Activated naive CD8-positive, alpha-beta T cell treated with anti-CD3 and anti-CD28 coated beads for 36 hours (primary cell): ENCODE measurements at places on chromosomes 4 and X.

DNA sequence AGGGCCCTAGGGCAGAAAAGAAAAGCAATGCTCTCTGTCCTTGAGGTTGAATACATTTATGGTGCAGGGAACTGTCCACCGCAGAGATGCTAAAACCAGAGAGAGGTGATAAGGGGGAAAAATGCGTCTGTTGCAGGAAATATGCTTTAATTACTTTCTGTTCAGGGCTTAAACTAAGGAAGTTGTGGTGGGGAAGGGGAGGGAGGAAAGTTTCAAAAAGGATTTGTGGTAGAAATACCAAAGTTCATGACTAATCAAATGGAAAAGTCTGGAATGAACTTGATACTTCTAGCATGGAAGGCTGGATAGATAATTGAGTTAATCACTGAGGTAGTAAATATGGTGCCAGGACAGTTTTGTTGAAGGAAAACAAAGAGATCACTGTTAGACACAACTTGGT, 99.0 kb downstream of the ASB9 start:
- H3K27ac ChIP-seq, result no peak overlapping the region
- H3K36me3 ChIP-seq, result no peaks in the 10 kb centered on the region
- H3K4me3 ChIP-seq, result no peak overlapping the region
- no peak for DNase-seq
- H3K4me1 ChIP-seq, result peaks cover 5% of the 10 kb centered on the region
- H3K27me3 ChIP-seq, result no peaks in the 10 kb centered on the region

DNA sequence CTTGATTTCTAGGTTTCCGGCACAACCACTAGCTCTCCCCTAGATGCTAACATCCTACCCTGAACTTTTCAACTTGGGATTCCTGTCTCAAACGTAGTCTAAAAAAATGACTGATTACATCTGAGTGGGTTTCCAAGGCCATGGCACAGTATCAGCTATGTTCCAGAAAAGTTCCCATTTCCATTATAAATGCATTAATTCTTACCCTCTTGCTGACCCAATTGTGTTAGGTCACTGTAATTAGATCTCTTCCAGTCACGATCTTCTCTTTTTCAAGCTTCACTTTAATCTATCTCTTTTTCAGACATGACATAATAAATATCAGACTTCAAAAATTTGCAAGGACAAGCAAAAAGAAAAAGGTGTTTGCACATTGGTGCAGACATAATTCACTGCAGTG, 50.6 kb upstream of the PDE5A start:
- no peaks in the 10 kb centered on the region for H3K4me1 ChIP-seq
- H3K36me3 ChIP-seq, result no peaks in the 10 kb centered on the region
- peaks cover 6% of the 10 kb centered on the region for H3K27me3 ChIP-seq
- no peak overlapping the region for H3K4me3 ChIP-seq

GRCh38 chr4:84417997-84418709, 80.9 kb downstream of the NKX6-1 start:
- H3K4me1 ChIP-seq, result no peaks in the 10 kb centered on the region
- no peaks in the 10 kb centered on the region for H3K36me3 ChIP-seq
- no peak overlapping the region for H3K27ac ChIP-seq
- H3K4me3 ChIP-seq, result no peak overlapping the region
- no peak for DNase-seq

- no peak for DNase-seq
- no peak overlapping the region for H3K27ac ChIP-seq
- no peaks in the 10 kb centered on the region for H3K4me1 ChIP-seq
- no peak overlapping the region for H3K4me3 ChIP-seq
- H3K36me3 ChIP-seq, result no peaks in the 10 kb centered on the region
These were observed 66.4 kb downstream of the TMEM154 start for GRCh38 chr4:152613351-152613750.

DNA sequence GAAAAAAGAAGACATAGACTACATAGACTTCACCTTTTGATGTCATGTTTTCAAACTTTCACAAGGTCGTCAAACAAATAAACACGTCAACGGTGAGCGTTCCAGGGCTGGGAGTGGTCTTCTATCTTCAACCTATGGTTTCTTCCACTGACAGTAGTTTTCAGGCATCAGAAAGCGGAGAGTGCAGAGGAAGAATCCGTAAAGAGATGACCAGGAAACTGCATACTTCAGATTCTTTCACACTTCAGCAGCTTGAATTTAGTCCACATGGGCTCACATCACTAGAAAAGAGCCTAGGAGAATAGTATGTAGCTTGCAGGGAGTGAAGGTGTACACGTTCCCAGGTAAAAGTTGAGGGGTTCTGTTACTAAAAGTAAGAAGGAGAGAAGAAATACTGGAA, 58.5 kb downstream of the NPY1R start:
- H3K4me3 ChIP-seq, result no peak overlapping the region
- no peaks in the 10 kb centered on the region for H3K4me1 ChIP-seq
- no peaks in the 10 kb centered on the region for H3K36me3 ChIP-seq
- H3K27ac ChIP-seq, result no peak overlapping the region
- H3K27me3 ChIP-seq, result peaks cover 7% of the 10 kb centered on the region

- H3K4me3 ChIP-seq, result no peak overlapping the region
- no peak overlapping the region for H3K27ac ChIP-seq
- H3K4me1 ChIP-seq, result no peaks in the 10 kb centered on the region
- H3K36me3 ChIP-seq, result no peaks in the 10 kb centered on the region
- peaks cover 4% of the 10 kb centered on the region for H3K27me3 ChIP-seq
These were observed 8.5 kb upstream of the KLHL34 start for GRCh38 chrX:21666679-21667078.

DNA sequence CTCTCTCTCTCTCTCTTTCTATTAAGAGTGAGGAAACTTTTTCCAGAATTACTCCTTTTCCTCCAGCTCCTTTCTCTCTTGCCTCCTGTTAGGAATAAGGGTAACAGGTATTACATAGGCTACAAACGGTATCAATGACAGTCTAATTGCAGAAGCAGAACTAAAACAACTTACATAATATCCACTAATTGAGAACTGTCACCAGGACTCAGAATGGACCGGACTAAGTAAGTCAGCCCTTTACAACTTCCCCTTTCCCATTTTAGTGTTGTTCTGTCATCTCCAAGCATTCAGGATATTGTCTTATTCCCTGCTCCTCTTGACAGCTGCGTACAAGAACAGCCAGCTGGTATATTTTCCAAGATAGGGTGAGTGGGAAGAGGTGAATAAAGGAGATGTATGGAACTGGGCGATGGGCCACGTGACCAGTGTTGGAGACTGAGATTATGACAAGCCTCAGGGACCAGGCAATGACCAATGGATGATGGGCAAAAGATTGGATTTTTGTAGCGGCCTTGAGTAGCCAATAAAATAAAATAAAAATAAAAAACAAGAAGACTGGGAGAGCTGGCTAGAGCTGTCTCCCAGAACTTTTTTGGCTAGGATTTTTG, 2.3 kb upstream of the FNIP2 start:
- no peak overlapping the region for H3K4me3 ChIP-seq
- no peaks in the 10 kb centered on the region for H3K36me3 ChIP-seq
- peaks cover 33% of the 10 kb centered on the region for H3K4me1 ChIP-seq
- H3K27ac ChIP-seq, result no peak overlapping the region
- peaks cover 3% of the 10 kb centered on the region for H3K27me3 ChIP-seq

DNA sequence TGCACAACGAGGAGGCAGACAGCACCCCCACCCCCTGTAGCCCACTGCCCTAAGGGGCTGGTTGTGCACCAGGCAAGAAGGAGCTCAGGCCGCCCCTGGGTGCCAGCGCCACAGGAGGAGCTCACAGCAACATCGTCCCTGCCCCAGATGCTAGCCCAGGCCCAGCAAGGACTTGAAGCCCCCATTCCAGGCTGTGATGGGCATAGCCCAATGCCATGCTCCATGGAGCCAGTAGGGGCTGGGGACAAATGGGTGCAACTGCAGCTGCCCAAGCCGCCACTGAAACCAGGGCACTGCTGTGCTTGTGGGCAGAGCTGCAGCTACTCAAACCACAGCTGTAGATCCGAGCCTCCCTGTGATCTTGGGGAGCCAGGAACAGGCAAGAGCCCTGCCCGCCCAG, 241.3 kb upstream of the GIMD1 start:
- H3K4me3 ChIP-seq, result no peak overlapping the region
- no peak overlapping the region for H3K27ac ChIP-seq
- H3K27me3 ChIP-seq, result no peaks in the 10 kb centered on the region
- no peaks in the 10 kb centered on the region for H3K36me3 ChIP-seq
- H3K4me1 ChIP-seq, result no peaks in the 10 kb centered on the region

DNA sequence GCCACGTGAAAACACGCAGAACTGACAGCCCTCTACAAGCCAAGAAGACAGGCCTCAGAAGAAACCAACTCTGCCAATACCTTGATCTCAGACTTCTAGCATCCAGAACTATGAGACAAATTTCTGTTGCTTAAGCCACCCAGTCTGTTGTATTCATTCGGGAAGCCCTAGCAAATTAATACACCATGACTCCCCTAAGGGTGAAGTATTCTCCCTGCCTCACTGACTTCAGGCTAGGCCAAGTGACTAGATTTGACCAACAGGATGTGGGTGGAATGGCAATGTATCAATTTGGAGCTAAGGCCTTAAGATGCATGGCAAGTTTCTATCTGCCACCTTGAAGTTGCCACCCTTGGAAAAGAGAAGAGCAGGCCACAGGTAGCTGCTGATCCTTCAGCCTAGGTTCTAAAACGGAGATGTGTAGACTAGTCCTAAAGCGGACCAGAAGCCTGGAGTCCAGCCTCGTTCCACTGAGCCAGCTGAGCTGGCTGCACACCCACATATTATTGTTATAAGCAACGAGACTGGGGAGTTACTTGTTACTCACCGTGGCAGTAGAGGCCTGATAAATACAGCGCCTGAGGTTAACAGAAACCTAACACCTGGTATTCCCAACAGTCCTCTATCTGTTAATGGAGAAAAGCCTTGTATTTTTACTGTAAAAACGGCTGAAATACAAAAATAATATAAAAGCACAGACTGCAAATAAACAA, 16.4 kb downstream of the SCARB2 start:
- no peaks in the 10 kb centered on the region for H3K27me3 ChIP-seq
- peaks cover 23% of the 10 kb centered on the region for H3K36me3 ChIP-seq
- H3K4me3 ChIP-seq, result no peak overlapping the region

DNA sequence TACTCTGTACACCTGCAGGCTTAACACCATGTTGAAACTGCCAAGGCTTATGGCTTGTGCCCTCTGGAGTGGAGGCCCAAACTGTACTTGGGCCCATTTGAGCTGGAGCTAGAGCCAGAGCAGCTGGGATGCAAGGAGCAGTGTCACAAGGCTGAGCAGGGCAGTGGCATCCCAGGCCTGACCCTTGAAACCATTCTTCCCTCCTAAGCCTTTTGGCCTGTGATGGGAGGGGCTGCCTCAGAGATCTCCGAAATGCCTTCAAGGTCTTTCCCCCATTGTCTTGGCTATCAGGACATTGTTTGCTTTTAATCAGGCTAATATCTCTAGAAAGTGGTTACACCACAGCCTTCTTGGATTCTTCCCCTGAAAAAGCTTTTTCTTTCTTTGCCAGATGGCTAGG, 10.9 kb upstream of the PNMA5 start:
- H3K27ac ChIP-seq, result no peak overlapping the region
- no peaks in the 10 kb centered on the region for H3K4me1 ChIP-seq

GRCh38 chrX:1558761-1559468, 21.9 kb upstream of the P2RY8 start:
- H3K36me3 ChIP-seq, result peaks cover 4% of the 10 kb centered on the region
- peaks cover 25% of the 10 kb centered on the region for H3K4me1 ChIP-seq
- H3K27me3 ChIP-seq, result no peaks in the 10 kb centered on the region
- H3K27ac ChIP-seq, result no peak overlapping the region
- no peak overlapping the region for H3K4me3 ChIP-seq

GRCh38 chr4:8594097-8595038, 1.8 kb downstream of the CPZ start:
- no peak overlapping the region for H3K4me3 ChIP-seq
- no peak overlapping the region for H3K27ac ChIP-seq
- no peaks in the 10 kb centered on the region for H3K36me3 ChIP-seq
- H3K27me3 ChIP-seq, result peaks cover 35% of the 10 kb centered on the region
- DNase-seq, result no peak

GRCh38 chr4:48629458-48629857, 139.4 kb downstream of the ZAR1 start:
- no peaks in the 10 kb centered on the region for H3K27me3 ChIP-seq
- no peak for DNase-seq

DNA sequence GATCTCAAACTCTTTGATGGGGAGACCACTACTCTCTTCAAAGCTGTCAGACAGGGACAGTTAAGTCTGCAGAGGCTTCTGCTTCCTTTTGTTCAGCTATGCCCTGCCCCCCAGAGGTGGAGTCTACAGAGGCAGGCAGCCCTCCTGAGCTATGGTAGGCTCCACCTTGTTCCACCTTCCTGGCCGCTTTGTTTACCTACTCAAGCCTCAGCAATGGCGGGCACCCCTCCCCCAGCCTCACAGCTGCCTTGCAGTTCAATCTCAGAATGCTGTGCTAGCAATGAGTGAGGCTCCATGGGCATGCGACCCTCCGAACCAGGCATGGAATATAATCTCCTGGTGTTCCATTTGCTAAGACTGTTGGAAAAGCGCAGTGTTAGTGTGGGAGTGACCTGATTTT, 42.1 kb upstream of the UGT2B10 start:
- no peak for DNase-seq
- H3K36me3 ChIP-seq, result no peaks in the 10 kb centered on the region
- H3K4me3 ChIP-seq, result no peak overlapping the region
- no peaks in the 10 kb centered on the region for H3K4me1 ChIP-seq

DNA sequence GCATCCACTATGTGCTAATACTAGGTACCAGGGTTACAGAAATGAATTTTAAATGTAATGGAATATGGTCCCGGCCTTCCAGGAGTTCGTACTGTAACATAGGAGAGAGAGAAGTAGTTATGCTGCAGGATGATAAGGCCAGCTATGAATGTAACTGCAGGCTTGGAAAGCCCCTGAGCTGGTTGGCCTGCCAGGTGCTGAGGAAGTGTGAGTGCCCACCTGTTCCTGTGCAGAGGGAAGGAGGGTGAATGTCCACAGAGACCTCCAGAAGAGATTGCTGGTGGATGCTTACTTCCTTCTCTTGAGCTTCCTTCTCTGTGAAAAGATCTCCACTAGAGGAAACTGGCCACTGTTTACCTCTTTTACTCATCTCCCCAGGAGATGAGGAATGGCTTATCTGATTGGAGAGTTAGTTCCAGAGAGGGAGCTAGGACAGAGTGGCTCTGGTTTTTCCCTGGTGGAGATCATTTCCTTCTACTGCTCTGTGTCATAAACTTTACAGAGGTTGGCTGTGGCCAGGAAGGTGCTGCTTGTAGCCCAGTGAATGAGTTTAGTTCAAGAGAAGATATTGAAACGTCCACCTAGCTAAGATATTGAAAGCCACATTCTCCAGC, 114.0 kb upstream of the LNX1 start:
- H3K4me1 ChIP-seq, result peaks cover 12% of the 10 kb centered on the region
- peaks cover 31% of the 10 kb centered on the region for H3K27me3 ChIP-seq
- DNase-seq, result no peak
- no peak overlapping the region for H3K27ac ChIP-seq
- no peak overlapping the region for H3K4me3 ChIP-seq

DNA sequence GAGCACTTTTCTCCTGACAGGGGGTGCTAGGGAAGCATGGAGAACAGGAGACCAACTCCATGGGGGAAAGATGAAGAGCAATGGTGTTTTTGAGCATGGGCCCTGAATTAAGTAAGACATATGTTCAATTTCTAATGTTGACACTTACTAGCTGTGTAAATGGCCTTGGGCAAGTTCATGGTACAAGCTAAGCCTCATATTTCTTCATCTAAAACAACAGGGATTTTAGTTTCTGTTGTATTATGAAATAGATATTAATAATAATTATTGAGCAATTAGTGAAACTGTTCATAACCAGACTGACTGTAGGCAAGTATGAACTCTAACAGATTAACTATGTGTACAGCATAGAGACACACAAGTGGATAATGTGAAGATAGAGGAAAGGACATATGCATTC, 515.0 kb upstream of the FAT1 start:
- H3K4me3 ChIP-seq, result no peak overlapping the region
- no peak for DNase-seq
- H3K4me1 ChIP-seq, result no peaks in the 10 kb centered on the region
- H3K27me3 ChIP-seq, result no peaks in the 10 kb centered on the region
- no peak overlapping the region for H3K27ac ChIP-seq
